PC-3 (cell line): ENCODE measurements at places on chromosomes 5 and 9. TPM values are rescaled to one million over a fixed set of nuclear protein-coding genes. Genes with fewer than 3 reads are reported as not detected.
A peak's percentile ranks its signal among the peaks of the same experiment; 100 is the strongest.

DNA sequence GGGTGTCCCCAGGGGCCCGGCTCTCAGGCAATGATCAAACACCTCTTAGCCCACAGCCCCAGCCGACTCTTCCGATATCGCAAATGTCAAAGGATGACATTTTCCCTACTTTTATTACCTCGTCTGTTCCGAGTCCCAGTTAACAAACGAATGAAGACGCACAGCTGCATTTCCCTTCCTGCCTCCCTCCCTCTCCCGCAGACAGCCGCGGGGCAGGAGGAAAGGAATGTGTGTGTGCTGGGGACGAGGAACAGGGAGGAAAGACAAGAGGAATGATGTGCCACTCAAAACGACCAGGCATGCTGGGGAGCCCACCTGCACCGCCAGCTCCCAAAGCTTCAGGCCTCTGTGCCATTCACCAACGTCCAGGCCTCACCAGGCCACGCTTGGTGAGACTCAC, 125.9 kb upstream of the SARDH start:
- no peak for DNase-seq
- no peaks in the 10 kb centered on the region for H3K27me3 ChIP-seq
- no peak overlapping the region for H3K27ac ChIP-seq
- H3K4me1 ChIP-seq: no peaks in the 10 kb centered on the region

GRCh38 chr9:110520120-110520701, 59.3 kb downstream of the SVEP1 start:
- H3K4me3 ChIP-seq: no peak overlapping the region
- no peaks in the 10 kb centered on the region for H3K4me1 ChIP-seq
- H3K27me3 ChIP-seq: no peaks in the 10 kb centered on the region
- H3K27ac ChIP-seq: no peak overlapping the region
- H3K36me3 ChIP-seq: no peaks in the 10 kb centered on the region

DNA sequence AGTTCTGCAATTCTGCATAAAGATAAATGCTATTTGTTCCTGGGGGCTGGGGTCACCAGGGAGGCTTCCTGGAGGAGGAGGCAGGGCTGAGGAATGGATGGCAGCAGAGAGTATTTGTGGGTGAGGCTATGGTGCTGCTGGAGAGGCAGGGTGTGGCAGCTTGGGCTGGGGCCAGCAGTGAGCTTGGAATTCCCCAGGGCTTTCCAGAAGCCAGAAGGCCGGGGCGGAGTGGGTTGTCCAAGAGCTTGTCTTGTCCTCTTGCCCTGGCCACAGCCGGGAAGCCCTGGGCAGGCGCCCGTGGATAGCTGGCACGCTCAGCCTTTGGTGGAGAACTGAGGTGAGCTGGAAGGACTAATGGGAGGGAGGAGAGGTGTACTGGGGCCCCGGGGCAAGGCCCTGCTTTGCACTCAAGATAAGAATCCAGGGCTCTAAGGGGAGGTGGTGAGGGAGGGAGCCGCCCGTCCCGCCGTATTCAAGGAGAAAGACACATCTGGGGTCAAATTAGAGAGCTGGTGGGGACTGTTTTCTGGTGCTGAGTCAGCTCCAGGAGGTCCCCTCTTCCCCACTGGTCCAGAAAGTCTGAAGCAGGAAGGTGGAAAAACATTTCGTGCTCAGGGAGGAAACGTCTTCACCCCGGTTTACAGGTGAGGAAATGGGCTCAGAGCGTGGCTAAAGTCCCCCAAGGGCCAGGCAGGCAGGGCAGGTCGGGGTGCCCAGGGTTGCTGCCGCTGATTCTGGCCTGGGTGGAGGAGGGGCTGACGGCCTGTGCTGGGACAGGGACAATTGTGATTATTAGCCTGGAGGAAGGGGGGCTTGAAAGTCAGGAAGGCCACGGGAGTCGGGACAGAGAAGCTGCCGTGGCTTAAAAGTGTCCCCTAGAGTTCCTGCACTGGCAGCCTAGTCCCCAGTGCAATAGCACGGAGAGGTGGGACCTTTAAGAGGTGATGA, 26.9 kb upstream of the CNOT6 start:
- H3K27ac ChIP-seq: no peak overlapping the region
- H3K36me3 ChIP-seq: no peaks in the 10 kb centered on the region
- H3K4me3 ChIP-seq: no peak overlapping the region
- DNase-seq: peak; percentile 63

GRCh38 chr5:110053824-110054223, 364.1 kb downstream of the MAN2A1 start:
- no peaks in the 10 kb centered on the region for H3K27me3 ChIP-seq
- no peak for DNase-seq
- H3K4me3 ChIP-seq: no peak overlapping the region
- no peak overlapping the region for H3K27ac ChIP-seq
- 0 out of 2 replicates have a peak, but pooled peaks cover 4% of the 10 kb centered on the region for H3K4me1 ChIP-seq
- no peaks in the 10 kb centered on the region for H3K36me3 ChIP-seq

DNA sequence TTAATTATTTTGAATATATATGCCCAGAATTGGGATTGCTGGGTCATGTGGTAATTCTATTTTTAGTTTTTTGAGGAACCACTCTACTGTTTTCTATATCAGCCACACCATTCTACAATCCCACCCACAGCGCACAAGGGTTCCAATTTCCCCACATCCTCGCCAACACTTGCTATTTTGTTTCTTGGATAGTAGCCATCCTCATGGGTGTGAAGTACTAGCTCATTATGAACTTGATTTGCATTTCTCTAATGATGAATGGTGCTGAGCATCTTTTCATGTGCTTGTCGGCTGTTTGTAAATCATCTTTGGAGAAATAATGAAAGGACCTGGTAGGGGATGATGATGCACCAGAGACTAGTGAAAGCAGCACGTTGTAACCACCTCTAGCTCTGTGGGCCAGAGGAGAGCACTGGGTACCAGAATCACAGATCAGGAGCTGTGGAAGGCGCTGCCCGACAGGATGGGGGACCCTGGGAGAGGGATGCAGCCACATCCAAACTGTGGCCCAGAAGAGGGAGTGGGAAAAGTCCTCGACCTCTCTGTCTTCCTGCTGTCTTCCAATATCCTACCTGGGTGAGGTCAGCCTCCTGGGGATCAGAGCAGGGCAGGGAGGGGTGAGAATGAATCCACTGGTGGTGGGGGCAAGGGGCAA, 155.4 kb downstream of the RGS3 start:
- H3K27ac ChIP-seq: no peak overlapping the region
- peaks cover 33% of the 10 kb centered on the region for H3K4me1 ChIP-seq
- no peaks in the 10 kb centered on the region for H3K27me3 ChIP-seq
- no peak for DNase-seq

DNA sequence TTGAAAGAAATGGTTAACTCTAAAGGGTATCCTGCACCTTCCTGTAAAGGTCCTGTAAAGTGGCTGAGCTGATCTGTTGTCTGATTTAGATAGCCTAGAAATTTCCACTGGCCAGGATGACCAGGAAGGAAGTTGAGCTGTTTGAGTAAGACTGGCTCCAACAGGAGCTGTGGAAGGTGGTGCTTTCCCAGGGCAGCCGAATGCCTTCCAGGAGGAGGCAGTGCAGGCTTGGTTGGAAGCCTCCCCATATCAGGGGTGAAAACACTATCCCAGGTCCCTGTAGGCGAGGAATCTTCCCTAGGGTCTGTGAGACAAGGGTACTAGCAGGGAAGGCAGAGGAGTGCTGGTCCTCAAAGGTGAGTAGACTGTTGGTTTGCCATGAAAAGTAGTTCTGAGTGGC, 98.4 kb downstream of the LIX1 start:
- H3K4me3 ChIP-seq: no peak overlapping the region
- no peak overlapping the region for H3K27ac ChIP-seq
- H3K36me3 ChIP-seq: no peaks in the 10 kb centered on the region

GRCh38 chr9:131478421-131478868, 24.3 kb upstream of the POMT1 start:
- H3K36me3 ChIP-seq: peaks cover 36% of the 10 kb centered on the region
- no peaks in the 10 kb centered on the region for H3K27me3 ChIP-seq
- no peaks in the 10 kb centered on the region for H3K4me1 ChIP-seq
- H3K4me3 ChIP-seq: no peak overlapping the region
- H3K27ac ChIP-seq: no peak overlapping the region

- no peak overlapping the region for H3K27ac ChIP-seq
- DNase-seq: no peak
- no peaks in the 10 kb centered on the region for H3K4me1 ChIP-seq
- no peaks in the 10 kb centered on the region for H3K36me3 ChIP-seq
- H3K4me3 ChIP-seq: no peak overlapping the region
Observed at GRCh38 chr5:160514866-160515265, 93.2 kb downstream of the PTTG1 start.

DNA sequence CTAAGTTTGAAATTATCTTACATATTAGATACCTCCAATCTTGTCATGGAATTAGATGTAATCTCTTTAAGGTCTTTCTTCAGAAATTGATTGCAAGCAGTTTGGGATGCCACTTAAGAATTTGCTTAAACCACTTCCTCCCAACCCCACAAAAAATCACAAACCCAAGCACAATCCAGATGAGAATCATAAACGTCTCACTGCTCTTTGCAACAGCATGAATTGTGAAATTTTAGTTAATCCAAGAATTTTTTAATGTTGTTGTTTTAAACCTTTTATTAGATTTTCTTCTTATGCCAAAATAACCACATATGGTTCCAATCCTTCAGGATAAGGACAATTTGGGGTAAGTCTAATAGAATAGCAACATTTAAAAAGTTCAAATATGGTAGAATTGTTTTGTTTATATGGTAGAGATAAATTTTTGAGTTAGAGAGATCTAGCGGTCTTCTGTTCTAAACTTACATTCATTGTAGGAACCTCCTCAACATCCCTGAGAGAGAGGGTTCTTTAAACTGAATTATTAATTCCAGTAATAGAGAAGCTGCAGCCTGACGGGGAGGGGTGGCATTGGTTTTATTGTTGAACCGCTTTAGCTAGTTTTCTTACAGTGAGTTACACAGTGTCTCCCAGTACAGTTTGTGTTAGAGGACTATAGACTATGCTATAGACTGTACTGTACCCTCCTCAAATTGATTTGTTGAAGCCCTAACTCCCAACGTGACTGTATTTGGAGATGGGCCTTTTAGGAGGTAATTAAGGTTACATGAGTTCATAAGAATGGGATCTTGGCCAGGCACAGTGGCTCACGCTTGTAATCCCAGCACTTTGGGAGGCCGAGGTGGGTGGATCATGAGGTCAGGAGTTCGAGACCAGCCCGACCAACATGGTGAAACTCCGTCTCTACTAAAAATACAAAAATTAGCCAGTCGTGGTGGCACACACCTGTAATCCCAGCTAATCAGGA, 24.8 kb upstream of the IL6ST start:
- no peak overlapping the region for H3K27ac ChIP-seq
- DNase-seq: no peak
- H3K4me3 ChIP-seq: no peak overlapping the region
- no peaks in the 10 kb centered on the region for H3K36me3 ChIP-seq
- 0 out of 2 replicates have a peak, but pooled peaks cover under 1% of the 10 kb centered on the region for H3K4me1 ChIP-seq

GRCh38 chr5:146342882-146343865, 4.5 kb downstream of the POU4F3 start:
- H3K4me1 ChIP-seq: peaks cover 5% of the 10 kb centered on the region; the same call in 1 of the 2 replicates
- no peak for DNase-seq
- H3K36me3 ChIP-seq: no peaks in the 10 kb centered on the region
- H3K27me3 ChIP-seq: peaks cover 51% of the 10 kb centered on the region

GRCh38 chr5:166898166-166898565, 1393.3 kb upstream of the WWC1 start:
- H3K27ac ChIP-seq: no peak overlapping the region
- no peak for DNase-seq
- no peaks in the 10 kb centered on the region for H3K27me3 ChIP-seq
- no peak overlapping the region for H3K4me3 ChIP-seq
- no peaks in the 10 kb centered on the region for H3K36me3 ChIP-seq

Gene PCDHGA7
- total RNA-seq: 0.51 and 0.75 TPM in 2 replicates

Gene ENG
- total RNA-seq: 1.1 and 1.2 TPM in 2 replicates

Gene FBP1
- 40.4 and 48.1 TPM in 2 replicates for total RNA-seq

Gene SPINK13
- 3.0 TPM in 1 of 2 replicates, not detected in the other for total RNA-seq

Gene PCDHB3
- 0.36 and 0.58 TPM in 2 replicates for total RNA-seq
